ENCODE measurements at places on chromosomes 12 and 14.

DNA sequence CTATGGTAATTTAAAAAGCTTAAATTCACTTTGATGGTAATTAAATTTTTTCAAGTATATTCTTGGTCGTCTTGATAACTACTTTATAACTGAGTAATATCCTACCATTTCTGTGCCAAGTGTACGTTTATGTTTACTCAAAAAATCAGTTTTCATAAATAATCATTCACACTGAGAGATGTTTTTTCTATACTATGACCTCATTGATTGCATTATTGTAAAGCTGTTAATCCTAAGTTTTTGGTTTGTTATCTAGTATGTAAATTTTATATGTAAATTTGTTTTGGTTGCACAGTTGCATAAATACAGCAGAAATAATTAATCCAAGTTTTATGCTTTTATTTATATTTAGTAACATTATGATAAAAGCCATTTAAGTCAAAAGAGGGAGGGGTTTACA, 196.4 kb upstream of the PRICKLE1 start:
- no peak for DNase-seq

GRCh38 chr14:76719666-76720065, 41.6 kb upstream of the VASH1 start:
- no peak for DNase-seq

- DNase-seq = no peak
Observed at GRCh38 chr12:91695964-91696363, 449.7 kb downstream of the BTG1 start.

DNA sequence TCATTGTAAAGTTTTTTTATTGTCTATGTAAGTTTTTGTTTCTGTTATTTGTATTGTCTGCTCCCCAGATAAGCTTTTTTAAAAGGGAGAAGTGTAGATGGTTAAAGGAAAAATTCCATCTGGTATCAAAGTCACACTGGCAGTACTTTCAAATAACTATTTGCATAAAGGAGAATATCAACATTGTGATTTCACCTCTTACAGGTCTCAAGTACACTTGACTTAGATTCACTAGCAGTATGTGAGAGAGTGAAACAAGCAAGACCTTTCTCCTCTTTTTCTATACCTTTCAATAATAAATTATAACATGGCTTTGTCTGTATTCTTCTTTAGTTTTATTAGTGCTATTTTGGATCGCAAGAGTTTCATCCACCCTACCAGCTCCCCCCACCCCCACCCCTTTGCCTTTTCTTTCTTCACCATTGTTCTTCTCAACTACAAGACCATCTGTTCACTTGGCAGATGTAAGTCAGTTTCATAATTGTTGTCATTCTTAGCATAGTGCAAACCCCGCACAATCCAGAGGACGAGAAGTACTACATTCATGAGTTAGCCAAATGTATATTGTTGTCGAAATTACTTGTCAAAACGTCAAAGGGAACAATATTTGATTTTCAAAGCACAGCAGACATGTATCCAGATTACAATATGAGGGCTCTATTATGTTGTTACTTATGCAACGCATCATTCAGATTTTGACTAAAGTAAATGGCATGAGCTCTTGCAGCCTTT, 602.7 kb upstream of the FLRT2 start:
- DNase-seq = no peak

DNA sequence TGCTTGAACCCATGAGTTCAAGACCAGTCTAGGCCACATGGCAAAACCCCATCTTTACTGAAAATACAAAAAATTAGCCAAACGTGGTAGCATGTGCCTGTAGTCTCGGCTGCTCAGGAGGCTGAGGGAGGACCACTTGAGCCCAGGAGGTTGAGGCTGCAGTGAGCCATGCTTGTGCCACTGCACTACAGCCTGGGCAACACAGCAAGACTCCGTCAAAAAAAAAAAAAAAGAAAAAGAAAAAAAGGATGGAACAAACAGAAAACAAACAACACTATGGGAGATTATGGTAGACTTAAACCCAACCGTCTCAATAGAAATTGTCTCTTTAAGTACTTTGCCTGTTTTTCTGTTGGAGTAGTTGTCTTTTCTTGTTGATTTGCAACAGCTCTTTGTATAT, 36.4 kb downstream of the PYM1 start:
- DNase-seq = no peak

DNA sequence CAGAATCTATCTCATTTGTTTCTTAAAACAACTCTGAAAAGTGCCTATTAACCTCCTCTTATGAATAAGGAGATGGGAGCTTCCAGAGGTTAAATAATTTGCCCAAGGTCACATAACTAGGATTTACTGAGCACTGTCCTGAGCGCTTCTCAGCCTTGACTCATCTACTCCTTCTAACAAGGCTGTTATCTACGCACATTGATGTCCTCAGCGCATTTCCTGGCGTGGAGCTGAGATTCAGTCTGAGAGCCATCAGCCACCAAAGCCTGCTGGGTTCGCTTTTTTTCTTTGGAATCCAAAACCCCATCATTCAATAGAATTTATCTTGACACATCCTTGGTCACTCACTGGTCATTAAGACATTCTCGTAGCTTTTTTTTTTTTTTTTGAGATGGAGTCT, 29.3 kb downstream of the AK7 start:
- no peak for DNase-seq
